ENCODE measurements at places on chromosomes 13 and 19.

DNA sequence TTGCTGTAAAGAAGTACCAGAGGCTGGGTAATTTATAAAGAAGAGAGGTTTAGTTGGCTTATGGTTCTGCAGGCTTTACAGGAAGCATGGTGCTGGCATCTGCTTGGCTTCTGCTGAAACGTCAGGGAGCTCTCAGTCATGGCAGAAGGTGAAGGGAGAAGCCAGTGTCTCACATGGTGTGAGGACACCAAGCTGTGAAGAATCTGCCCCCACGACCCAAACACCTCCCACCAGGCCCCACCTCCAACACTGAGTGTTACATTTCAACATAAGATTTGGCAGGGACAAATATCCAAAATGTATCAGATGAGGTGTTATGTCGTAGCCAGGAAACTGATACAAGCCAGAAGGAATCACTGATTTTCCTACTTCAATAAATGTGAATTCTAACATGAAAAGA, 136.5 kb downstream of the CYSLTR2 start:
- DNase-seq: no peak

DNA sequence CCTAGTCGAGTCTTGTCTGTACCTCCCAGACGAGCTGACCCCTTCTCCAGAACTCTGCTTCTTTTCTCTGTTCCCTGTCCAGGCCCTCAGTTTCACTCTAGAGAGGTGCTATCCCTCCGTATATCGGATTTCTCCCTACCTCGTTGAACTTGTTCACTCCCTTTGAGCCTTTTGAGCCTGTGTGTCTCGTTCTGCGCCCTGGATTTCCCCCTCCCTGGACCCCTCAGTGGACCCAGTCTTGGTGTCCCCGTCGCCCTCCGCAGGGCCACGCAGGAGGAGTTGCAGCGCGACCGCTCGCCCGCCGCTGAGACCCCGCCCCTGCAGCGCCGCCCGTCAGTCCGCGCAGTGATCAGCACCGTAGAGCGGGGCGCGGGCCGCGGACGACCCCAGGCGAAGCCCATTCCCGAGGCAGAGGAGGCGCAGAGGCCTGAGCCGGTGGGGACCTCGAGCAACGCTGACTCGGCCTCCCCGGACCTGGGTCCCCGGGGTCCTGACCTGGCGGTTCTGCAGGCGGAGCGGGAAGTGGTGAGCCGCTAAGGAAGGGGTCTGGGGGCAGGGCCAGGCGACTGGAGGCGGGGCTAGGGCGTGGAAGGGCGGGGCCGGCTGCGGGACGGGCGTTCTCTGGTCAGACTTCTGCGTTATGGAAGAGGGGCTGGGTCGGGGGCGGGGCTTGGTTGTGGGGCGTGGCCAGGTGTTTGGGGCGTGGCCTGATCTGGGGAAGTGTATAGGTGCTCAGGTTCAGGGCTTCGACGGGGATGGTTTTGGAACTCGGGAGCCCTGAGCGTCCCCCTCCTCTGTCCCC, 5.5 kb downstream of the EPS8L1 start:
- DNase-seq: peak; percentile 93

- no peak for DNase-seq
Measured at GRCh38 chr13:45109102-45109720, 11.1 kb upstream of the GTF2F2 start.

- DNase-seq: peak; percentile 52
Measured at GRCh38 chr19:21483589-21484170, 21.7 kb upstream of the ZNF429 start.

DNA sequence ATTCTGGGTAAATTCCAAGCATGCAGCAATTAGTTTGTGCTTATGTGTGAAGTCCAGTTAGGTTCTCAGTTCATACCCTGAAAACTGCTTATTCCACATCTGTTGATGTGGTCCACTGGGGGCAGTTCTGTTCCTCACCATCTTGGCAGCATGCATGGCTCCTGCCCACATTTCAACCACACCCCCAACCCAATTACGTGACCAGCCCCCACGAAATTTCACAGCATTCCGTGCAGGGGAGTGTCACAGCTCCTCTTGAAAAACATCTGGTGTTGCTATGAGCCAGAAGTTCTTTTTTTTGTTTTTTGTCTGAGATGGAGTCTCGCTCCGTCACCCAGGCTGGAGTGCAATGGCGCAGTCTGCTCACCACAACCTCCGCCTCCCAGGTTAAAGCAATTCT, 9.1 kb upstream of the ERVK3-1 start:
- no peak for DNase-seq

DNA sequence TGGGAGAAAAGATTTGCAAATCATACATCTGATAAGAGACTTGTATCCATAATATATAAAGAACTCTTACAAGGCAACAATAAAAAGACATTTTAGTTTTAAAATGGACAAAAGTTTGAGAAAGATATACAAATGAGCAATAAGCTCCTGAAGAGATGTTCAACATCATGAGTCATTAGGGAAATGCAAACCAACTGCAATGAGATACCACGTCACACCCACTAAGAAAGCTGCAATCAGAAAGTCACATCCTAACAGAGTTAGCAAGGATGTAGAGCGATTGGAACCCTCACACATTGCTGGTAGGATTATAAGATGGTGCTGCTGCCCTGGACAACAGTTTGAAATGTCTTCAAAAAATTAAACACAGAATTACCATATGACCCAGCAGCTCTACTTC, 50.3 kb downstream of the GSX1 start:
- no peak for DNase-seq

GRCh38 chr13:23202383-23202782, 21.6 kb downstream of the SGCG start:
- DNase-seq: no peak

DNA sequence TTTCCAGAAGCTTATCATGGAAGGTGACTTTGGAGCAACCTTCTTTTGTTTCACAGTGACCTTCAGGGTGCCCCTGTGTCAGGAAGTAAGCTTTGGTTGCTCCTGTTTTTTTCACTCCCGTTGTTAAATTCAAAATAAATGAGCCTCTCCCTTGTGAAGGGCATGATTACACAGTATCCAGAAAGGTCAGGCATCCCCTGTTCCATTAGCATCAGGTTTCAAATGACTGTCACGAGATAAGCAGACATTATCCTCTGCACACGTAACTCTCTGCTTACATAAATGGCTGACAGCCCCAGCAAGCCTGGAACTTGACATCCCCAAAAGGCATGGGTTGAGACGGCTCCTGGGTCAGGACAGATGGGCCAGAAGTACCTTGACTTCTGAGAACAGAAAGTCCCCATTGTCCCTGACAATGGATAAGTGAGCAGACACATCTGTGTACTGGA, 52.0 kb downstream of the RAB20 start:
- no peak for DNase-seq

GRCh38 chr13:42484386-42484785, 89.6 kb upstream of the TNFSF11 start:
- no peak for DNase-seq
